ENCODE measurements at places on chromosomes 5 and 9.

GRCh38 chr9:2697492-2697891 lies 19.8 kb upstream of the KCNV2 start:
- DNase-seq, result no peak

GRCh38 chr5:173198049-173198448 lies 37.0 kb downstream of the NKX2-5 start:
- DNase-seq, result no peak

DNA sequence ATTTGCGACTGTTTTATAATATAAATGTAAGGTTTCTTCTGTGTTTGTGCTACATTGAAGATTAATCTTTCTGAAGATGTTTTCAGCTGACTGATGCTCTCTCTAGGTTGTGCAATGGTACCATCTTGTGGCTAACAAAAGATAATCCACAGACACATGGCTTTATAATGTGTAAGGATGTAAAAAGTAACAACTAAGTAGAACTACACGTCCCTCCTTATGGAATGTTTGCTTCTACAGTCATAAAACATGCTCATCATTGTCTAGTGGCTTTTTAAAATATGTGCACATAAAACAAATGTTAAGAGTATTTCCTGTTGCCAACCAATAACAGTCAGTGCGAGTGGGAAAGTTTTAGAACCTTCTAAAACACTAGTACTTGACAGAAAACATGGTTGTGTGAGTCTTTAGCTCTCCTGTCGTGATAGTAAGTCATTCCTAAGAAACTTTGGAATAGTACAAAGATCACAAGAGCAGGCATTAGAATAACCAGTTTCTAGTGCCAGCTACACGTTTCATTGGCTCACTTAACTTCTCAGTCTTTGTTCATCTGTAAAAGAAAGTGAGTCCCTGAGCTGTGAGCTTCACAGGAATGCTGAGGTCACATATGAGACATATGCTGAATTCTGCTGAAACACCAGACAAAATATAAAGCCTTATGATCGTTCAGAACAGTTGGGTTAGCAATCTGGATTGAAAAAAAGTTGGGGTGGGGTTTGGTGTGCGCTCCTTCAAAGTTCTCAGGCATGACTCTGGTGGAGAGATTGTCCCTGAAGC lies 75.7 kb upstream of the GLIS3 start:
- no peak for DNase-seq

DNA sequence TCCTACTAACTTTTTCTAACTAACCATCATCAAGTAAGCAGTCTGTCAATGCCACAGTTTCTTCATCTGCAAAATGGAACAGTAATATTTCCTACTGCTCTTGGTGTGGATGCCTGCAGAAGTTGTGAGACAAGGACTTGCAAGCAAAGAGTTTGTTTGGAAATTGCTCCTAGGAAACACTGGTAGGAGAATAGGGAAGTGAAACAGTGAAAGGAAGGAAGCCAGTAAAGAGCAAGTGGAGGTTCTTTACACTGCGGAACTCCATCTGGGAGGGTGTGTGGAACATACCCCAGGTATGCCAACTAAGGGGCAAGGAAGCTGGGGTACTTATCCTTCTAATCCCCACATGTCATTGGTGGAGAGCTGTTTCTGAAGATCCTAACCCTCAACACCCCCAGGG lies 119.9 kb downstream of the FOXD1 start:
- DNase-seq, result no peak

DNA sequence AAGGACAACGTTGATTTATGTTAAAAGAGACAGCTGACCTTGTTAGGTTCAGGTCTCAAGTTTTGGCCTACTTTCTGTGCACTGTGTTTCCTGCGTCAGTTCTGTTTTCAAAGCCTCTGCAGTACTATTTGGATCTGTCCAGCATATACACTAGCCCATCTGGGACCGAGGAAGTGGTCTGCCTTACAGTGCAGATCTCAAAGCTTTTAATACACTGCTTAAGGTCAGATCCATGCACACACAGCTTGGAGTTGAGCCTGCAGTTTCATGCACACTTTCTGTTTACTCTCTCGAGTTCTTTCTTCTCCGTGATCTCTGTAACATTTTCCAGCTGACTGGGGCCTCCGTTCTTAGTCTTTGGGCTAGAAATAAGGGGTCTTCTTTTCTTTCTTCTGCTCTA lies 24.1 kb downstream of the CARTPT start:
- no peak for DNase-seq

GRCh38 chr5:58145397-58145934 lies 314.4 kb downstream of the PLK2 start:
- DNase-seq, result no peak

DNA sequence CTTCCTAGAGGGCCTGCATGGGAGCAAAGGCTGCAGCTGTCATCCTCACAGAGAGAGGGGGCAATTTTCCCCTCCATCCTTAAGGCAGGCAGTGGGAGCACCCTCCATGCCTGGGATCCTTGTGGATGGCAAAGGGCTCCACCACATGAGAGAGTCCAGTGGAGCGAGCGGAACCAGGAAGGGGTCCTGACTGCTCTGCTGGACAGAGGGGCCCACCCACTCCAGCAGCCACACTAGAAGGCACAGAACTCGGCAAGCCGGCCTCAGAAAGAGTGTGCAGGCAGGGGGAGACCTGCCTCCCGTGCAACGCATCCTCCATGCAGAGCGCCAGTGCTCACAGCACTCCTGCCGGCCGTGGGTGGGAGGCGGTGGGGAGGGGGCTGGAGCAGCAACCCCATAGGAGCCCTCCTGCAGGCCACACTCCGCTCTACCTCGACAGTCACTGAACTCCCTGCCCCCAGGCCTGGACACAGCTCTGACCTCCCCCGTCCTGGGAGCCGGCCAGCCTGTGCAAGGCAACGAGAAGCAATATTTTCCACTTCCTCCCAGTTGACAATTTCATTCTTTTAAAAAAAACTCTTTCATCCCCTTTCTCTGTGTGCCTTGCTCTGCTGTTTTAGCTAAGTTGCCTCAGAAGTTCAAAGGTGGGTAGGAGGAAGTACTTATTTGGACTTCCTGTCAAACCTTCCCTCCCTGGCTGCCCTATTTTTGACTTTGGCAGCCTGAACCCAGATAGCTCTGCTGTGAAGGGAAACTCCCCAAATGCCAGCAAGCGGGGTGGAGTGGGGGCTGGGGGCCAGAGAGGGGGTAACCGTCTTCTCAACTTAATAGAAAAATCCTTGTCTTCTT lies 5.3 kb upstream of the LCP2 start:
- DNase-seq, result peak; percentile 71

- no peak for DNase-seq
These were observed 228.1 kb upstream of the DAPK1 start for GRCh38 chr9:87269296-87270176.

GRCh38 chr9:112863214-112863613 lies 27.5 kb downstream of the SLC46A2 start:
- DNase-seq, result no peak

DNA sequence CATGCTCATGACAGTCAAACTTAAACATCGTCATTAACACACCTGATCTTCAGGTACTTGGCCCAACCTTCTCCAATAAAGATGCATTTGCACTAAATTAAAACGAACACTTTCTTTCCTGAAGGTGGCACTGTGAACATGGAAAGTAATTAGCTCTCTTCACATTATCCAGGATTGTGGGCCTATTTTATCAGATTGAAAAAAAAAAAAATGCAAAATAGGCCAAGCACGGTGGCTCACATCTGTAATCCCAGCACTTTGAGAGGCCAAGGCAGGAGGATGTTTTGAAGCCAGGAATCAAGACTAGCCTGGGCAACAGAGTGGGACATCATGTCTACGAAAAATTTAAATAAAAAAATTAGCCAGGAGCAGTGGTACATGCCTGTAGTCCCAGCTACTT lies 14.4 kb upstream of the CDC20B start:
- DNase-seq, result no peak

Data from activated naive CD8-positive, alpha-beta T cell treated with anti-CD3 and anti-CD28 coated beads for 36 hours (primary cell).